ENCODE measurements at places on chromosomes 3 and 15. TPM values are rescaled to one million over a fixed set of nuclear protein-coding genes. Genes with fewer than 3 reads are reported as not detected.

Gene CALML4
- total RNA-seq: 8.4 TPM

Gene ANKRD63
- total RNA-seq: not detected

DNA sequence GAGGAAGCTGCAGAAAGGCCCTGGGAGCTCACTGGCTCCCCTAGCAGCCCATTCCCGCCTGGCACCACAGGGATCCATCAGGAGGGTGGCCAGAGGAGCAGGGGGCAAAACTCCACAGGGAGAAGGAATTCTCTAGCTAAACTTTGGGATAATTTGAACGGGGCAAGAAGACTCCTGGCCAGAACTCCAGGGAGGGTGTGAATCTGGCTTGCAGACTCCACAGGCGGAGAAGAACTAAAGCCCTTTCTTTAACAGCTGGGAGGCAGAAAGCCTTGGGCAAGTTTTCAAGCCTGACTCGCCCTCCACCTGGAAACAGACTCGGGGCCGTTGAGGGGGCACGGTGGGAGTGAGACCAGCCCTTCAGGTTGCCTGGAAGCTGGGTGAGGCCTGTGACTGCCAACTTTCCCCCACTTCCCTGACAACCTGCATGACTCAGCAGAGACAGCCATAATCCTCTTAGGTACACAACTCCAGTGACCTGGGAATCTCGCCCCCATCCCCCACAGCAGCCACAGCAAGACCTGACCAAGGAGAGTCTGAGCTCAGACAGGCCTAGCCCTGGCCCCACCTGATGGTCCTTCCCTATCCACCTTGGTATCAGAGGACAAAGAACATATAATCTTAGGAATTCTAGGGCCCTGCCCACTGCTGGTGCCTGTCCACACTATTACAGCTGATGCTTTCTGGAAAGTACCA lies 28.6 kb downstream of the SLC27A2 start:
- no peak for DNase-seq

GRCh38 chr3:56119575-56120349 lies 348.5 kb downstream of the ERC2 start:
- DNase-seq: peak; percentile 75

DNA sequence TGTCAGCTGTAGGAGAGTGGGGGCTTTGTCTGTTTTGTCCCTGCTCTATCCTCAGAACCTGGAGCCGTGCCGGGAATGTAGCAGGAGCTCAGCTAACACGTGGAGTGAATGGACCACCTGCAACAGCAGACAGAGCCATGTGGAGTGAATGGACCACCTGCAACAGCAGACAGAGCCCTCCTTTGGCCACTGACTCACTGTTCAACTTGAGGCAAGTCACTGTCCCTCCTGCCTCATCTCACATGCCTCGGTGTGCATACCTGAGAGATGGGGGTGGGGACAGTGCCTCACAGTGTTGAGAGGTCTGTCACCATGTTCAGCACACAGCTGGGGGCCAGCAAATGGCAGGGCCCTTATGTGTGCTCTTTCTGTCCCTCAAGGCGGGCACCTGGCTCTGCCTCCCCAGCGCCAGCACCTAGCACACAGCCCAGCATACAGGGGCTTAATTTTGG lies 27.9 kb downstream of the FEM1B start:
- no peak for DNase-seq

GRCh38 chr15:31328969-31329639 lies 2.5 kb downstream of the KLF13 start:
- no peak for DNase-seq

DNA sequence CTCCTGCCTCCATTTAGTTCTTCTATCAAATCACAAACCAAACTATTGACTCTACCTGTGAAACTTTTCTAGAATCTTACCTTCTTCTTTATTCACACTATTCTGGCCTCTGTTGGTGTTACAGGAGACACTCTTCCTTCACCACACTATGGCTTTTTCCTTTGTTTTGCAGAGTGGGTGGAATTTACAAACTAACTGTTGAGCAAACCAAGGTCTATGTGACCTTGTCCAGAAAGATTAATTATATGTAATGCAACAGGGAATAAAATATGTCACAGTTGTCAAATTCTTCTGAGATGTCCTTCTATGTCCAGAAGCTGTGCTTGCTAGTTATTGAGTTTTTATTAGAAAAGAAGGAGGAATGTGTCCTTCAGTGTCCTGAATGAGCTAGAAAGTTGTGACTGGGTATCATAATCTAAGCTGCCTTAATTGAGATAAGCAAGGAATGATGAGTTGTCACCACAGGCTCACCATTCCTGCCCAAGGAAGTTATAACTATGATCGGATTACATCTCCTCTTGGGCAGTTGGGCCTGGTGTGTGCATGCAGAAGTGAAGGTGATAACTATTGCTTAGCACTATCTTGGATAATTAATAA lies 21.7 kb downstream of the ARL14 start:
- no peak for DNase-seq

GRCh38 chr3:8914491-8914890 lies 48.8 kb downstream of the RAD18 start:
- no peak for DNase-seq

Gene CPN2
- 0.14 TPM for total RNA-seq

DNA sequence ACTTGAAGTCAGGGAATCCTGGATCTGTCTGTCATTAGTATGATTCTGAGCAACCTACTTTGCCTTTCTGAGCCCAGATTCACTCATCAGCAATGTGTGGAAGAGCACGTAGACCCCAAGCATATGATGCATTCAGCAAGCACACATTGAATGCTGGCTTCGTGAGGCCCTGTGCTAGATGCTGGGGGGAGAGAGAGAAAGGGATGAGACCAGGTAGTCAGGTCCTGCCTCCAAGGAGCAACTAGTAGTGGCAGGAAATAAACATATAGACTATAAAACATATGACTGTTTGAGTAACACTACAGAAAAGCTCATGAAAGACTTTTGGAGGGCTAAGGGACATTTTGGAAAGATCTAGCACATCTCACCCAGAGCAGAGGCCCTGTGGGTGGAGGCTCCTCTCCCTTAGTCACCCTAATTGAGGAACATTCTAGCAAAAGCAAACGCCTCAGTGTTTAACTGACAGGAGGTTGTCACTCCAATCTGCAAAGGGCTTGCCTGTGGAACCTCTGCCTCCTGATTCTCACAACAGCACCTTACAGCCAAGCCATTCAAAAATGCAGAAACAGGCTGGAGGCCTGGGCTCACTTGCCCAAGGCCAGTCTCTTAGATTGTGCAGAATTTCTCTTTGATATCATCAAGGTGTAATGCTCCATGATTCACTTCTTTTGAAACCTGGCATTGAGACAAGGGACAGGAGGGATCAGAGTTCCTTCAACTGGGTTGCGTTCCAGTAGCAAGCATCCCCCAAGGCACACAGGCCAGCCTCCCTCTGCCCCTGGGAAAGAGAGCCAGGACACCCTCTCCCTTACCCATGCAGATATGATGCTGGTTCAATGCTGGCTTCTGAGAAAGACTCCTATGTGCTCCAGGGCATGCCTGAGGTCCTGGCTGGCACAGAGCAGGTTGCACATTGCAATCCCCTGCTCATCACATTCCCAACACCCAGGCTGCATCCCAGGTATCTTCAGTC lies 26.1 kb downstream of the STARD5 start:
- DNase-seq: no peak

Gene RBM6
- total RNA-seq: 53.4 TPM

- no peak for DNase-seq
Observed at GRCh38 chr3:72320955-72321303, 527.3 kb downstream of the SHQ1 start.

- DNase-seq: no peak
Observed at GRCh38 chr3:177746337-177746933, 549.2 kb upstream of the TBL1XR1 start.

GRCh38 chr3:40631341-40631995 lies 106.7 kb downstream of the ZNF621 start:
- no peak for DNase-seq

DNA sequence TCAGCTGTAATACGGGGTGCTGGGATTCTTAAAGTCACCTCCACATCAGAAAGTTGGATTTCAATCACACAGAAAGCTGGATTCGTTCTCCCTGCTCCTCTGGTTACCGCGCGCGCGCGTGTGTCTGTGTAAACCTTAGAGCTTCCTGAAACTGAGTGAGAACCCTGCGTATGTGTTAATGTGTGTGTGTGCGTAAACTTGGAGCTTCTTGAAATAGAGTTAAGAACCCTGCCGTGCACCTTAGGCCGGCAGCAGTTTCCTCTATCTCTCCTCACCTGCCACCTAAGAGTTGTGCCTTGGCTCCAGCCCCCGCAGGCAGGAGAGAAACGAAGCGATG lies 531 bp downstream of the LZTFL1 start:
- peak; percentile 81 for DNase-seq

DNA sequence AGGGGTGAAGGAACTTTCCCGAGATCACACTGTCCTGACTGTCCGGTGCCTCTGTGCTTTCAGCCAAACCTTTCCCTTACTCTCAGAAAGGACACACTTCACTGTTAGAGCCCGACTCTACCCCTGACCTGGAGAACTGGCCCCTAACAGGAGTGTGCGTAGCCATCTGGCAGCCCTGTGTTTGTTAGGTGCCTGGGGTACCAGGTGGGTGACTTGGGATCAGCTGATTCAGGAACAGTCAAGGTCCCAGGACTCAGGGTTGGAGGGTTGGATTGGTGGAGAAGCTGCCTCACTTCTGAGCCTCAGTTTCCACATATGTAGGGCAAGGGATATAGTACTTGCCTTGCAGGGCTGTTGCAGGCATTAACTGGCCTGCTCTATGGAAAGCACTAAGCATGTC lies 98.3 kb upstream of the SLC6A11 start:
- DNase-seq: no peak

- no peak for DNase-seq
Observed at GRCh38 chr3:11289864-11290263, 17.7 kb downstream of the ATG7 start.

GRCh38 chr3:194089357-194090177 lies 46.4 kb upstream of the HES1 start:
- peak; percentile 95 for DNase-seq

Gene ADCY5
- 42.6 TPM for total RNA-seq

- no peak for DNase-seq
Observed at GRCh38 chr3:71117572-71118247, 465.8 kb downstream of the FOXP1 start.

- no peak for DNase-seq
Observed at GRCh38 chr3:159189994-159190669, 388.3 kb downstream of the MFSD1 start.

DNA sequence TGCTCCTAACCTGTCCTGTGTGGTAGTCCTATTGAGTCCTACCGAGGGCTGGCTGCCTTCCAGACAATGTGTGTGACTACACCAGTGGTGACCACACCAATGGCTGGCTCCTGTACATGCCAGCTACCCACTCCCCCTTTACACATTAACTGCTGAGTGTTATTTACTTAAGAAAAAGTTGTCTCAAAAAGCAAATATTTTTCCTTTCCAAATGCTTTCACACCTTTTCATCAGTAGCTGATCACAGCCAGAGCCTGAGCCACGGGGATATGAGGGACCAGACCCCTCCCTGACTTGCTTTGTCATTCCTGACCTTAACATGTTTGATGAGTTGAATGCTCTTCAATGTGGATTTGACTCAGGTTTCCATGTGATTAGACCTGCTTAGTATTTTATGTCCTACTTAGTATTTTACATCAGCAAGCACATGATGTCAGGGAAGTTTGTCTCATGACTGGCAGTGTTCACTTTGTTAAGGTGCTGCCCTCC lies 29.6 kb upstream of the GREM1 start:
- no peak for DNase-seq

- DNase-seq: no peak
Observed at GRCh38 chr15:52784799-52785671, 5.1 kb downstream of the ONECUT1 start.

DNA sequence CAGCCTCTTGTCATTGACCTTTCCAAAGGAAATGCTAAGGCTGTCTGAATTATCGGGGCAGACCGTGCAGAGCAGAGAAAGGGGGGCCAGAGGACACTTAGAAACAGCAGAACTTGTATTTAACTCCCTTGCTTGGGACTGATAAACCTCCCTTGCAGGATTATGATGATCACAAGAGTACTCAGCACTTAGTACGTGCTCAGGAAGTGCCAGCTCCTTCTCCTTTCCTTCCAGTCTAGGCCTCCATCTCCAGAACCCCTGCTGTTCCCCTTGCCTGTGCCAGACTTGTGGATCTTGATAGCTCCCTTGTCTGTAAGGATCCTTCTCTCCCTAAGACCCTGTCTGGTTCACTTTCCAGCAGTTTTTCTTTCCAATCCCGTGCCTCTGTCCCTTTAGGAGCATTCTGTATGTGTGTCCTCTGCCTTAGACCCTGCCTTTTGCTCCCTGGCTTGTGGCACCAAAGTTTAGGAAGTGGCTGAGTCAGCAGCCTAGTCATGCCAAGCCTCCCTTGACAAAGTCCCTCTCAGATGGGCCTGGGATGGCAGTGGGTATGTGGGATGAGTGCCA lies 747 bp downstream of the SORD start:
- DNase-seq: no peak

- no peak for DNase-seq
Observed at GRCh38 chr15:32649342-32649741, 7.8 kb downstream of the SCG5 start.

DNA sequence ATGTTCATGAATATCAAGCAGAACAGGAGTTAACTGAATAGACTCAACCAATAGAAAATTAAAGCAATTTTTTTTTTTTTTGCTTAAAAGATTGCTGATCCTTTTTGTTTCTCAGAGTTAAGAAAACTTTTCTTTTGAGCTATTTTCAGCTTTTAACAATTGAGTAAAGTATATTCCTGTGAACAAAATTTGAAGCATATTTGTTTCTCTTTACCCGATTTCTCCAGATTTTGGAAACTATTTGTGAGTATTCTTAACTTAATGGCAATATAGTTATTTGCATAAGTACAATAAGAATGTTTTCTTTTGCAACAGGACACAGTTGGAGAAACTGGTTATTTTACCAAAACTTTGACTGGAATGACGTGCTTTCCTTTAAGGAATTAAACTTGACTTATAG lies 53.4 kb upstream of the C15orf39 start:
- DNase-seq: no peak

GRCh38 chr3:14775011-14775410 lies 43.8 kb upstream of the FGD5 start:
- no peak for DNase-seq

Gene EXOSC7
- 30.8 TPM for total RNA-seq

DNA sequence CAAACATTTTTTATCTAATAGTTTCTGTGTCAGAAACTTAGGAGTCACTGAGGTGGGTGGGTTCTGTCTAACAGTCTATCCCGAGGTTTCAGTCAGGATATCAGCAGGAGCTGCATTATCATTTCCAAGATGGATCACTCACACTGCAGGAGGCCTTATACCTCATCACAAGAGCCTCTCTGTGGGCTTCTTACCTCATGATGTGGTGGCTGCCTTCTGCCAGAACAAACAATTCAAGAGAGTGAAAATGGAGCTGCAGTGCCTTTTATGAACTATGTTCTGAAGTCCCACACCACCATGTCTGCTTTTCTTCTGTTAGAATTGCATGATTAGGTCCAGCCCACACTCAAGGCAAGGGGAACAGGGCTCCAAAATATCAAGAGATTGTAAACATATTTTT lies 27.9 kb downstream of the RFX7 start:
- DNase-seq: no peak

Gene REC114
- not detected for total RNA-seq

GRCh38 chr15:68399096-68400065 lies 32.6 kb downstream of the ITGA11 start:
- no peak for DNase-seq

Gene MST1R
- 1.2 TPM for total RNA-seq

- no peak for DNase-seq
Observed at GRCh38 chr15:56930669-56931313, 12.3 kb downstream of the TCF12 start.

- no peak for DNase-seq
Observed at GRCh38 chr15:60758961-60759729, 280.2 kb upstream of the ICE2 start.
